ENCODE measurements at places on chromosomes 2 and 18.

- no peak for DNase-seq
These were observed 475.0 kb upstream of the POU3F3 start for GRCh38 chr2:104378853-104379374.

- DNase-seq: no peak
These were observed 230.8 kb upstream of the RAB6C start for GRCh38 chr2:129748653-129749052.

DNA sequence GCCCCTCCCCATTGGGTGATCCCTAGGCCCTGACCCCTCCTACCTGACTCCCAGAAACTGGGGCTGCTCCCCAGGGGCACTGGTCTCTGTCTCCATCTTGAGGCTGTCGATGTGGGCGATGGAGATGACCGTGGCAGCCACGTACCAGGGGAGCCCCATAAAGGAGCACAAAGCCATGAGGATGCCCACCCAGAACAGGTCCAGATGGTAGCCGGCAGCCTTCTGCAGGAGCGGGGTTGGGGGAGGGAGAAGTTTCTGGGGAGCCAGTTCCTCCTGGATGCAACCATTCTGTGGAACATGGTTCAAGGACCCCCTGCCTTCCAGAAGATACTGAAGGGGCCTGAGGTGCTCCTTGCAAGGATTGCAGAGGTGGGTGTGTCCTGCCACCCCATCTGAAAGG is 34.0 kb downstream of the MTHFD2 start:
- no peak for DNase-seq

DNA sequence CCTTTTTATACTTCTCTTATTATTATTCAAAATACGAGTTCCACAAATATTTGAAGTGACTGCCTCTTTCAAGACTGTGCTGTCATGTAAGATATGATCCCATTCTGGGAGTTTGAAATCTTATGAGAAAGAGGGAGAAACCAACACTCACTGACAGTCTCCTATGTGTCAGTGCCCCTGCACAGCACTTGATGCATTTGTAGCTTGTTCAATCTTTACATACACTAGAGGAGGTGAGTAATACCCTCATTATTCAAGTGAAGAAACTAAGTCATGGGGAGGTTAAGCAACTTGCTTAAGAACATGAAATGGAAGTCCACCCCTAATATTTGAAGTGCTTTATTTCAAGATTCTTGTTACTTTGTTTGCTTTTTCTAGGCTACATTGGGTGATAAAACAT is 459.5 kb upstream of the FANCL start:
- DNase-seq: no peak

- DNase-seq: no peak
These were observed 165.4 kb downstream of the RBM43 start for GRCh38 chr2:151096235-151096634.

GRCh38 chr18:25305584-25305983 is 46.4 kb downstream of the ZNF521 start:
- no peak for DNase-seq

GRCh38 chr2:192148241-192148619 is 46.5 kb downstream of the TMEFF2 start:
- no peak for DNase-seq

DNA sequence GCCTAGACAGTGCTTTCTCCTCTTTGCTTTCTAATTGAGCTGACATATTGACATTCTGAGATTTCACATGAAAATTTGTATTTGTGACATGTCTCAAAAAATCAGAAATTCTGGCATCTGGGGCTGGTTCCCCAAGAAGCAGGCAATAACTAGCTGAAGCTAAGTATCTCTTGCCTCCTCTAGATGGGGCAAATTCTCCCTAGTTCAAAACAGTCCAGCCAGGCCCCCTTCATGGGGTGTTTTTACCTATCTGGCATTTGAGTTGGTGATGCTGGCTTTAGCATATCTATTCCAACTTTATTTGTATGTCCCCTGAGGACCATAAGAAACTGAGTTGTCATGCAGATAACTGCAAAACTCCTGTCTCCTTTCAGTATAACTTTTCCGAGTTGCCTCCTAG is 39.9 kb downstream of the ARHGAP15 start:
- DNase-seq: no peak

- no peak for DNase-seq
These were observed 12.5 kb downstream of the SERPINB8 start for GRCh38 chr18:63982361-63982760.

DNA sequence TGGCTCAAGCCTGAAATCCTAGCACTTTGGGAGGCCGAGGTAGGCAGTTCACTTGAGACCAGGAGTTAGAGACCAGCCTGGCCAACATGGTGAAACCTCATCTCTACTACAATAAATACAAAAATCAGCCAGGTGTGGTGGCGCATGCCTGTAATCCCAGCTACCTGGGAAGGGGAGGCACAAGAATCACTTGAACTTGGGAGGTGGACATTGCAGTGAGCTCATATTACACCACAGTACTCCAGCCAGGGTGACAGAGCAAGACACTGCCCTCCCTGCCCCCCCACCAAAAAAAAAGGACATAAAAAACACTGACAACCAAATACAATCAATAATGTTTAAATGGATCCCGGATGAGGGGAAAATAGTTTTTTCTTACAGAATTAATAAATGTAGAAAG is 7.8 kb downstream of the TIA1 start:
- DNase-seq: no peak

GRCh38 chr2:44566059-44566458 is 204.3 kb downstream of the CAMKMT start:
- no peak for DNase-seq

- DNase-seq: no peak
These were observed 28.8 kb downstream of the PKDCC start for GRCh38 chr2:42076357-42077225.

DNA sequence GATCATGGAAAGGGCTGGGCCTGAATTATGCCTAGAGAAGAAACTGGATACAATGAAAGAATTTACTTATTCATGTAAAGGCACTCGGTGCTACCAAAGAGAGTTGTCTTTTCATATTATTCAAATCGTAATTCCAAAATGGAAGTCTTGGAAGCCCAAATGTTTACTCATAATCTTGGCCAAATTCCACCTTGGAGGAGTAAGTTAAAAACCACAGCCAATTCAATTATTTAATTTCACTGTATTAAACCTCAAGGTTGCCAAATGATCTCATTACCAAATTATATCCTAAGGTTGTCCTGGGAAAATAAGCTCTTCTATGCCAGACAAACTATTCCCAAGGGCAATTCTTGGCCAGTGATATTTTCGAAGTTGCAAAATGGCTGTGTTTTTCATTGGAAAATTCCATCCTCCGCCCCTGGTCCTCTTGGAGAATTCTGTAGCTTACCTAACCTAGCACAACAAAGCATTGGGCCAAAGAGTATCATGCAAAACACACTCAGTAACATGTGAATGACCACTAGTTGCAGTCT is 11.1 kb upstream of the VPS4B start:
- DNase-seq: no peak
